ENCODE measurements at places on chromosomes 6 and 20. TPM values are rescaled to one million over a fixed set of nuclear protein-coding genes. Genes with fewer than 3 reads are reported as not detected.

DNA sequence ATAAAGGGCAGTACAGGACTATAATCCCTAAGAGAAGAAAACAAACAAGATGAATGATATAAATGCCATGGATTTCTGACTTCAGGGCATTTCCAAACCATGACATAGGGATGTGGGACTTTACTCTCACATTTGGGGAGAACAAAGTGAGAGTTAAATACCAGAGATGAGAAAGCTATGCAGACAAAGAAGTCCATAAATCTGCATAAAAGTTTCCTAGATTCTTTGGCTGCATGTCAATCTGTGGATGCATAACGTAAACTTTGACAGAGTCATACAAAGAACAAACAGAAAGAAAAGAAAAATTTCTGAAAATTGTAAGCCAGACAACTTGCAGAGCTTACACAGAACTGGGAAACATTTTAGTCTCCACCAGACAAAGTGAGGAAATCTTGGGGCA lies 11.7 kb downstream of the EPM2A start:
- no peak for DNase-seq

- peak; percentile 97 for DNase-seq
Measured at GRCh38 chr20:41057999-41058673, 29.5 kb downstream of the TOP1 start.

GRCh38 chr6:21595285-21596144 lies 2.0 kb downstream of the SOX4 start:
- no peak for DNase-seq

- no peak for DNase-seq
Measured at GRCh38 chr6:32815996-32816395, 806 bp downstream of the HLA-DOB start.

GRCh38 chr20:10982692-10983091 lies 308.9 kb upstream of the JAG1 start:
- DNase-seq, result peak; percentile 86

DNA sequence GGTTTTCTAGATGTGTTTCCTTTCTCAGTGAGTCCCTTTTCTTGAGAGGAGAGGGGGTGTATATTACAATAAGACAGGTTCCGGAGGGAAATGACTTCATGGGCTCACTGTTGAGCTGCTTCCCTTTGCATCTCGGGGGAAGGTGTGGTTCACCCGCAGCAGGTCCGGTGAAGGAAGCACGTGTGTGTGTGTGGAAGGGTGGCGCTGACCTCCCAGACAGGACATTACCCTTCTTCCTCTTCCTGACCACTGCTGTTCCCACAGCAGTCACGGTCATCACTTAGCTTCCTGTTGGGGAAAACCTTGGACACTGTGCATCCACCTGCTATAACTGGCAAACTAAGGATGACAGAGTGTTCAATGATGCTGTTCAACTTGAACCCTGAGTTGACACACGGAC lies 83.6 kb downstream of the PLEKHG1 start:
- DNase-seq, result no peak

- no peak for DNase-seq
Measured at GRCh38 chr6:40977695-40978094, 61.3 kb downstream of the UNC5CL start.

GRCh38 chr6:71197267-71197666 lies 91.3 kb upstream of the OGFRL1 start:
- DNase-seq, result no peak

Gene LSM2
- total RNA-seq, result 164 TPM

Gene PACSIN1
- total RNA-seq, result not detected

Gene RHAG
- not detected for total RNA-seq
